ENCODE measurements at places on chromosomes 6 and 20.

- DNase-seq, result no peak
Measured at GRCh38 chr20:53579266-53579580, 14.4 kb downstream of the ZNF217 start.

DNA sequence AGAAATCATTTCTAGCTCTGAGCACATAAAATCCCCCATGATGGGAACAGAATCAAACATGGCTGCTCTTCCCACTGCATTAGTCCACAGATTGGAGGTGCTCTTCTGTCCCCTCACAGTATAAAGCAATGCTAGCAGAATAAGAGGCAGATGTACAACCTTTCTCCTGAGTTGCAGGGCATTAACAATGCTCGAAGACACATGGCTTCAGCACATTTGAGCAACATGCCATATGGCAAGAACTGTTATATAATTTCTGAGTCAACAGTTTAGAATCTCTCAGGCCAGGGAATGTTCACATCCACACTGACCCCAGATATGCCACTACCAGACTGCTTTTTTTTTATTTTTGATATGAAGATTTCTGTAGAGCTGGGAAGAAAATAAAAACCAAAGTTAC, 119.6 kb downstream of the KIF13A start:
- DNase-seq, result no peak

- DNase-seq, result no peak
Measured at GRCh38 chr6:169097381-169097959, 156.2 kb downstream of the THBS2 start.

DNA sequence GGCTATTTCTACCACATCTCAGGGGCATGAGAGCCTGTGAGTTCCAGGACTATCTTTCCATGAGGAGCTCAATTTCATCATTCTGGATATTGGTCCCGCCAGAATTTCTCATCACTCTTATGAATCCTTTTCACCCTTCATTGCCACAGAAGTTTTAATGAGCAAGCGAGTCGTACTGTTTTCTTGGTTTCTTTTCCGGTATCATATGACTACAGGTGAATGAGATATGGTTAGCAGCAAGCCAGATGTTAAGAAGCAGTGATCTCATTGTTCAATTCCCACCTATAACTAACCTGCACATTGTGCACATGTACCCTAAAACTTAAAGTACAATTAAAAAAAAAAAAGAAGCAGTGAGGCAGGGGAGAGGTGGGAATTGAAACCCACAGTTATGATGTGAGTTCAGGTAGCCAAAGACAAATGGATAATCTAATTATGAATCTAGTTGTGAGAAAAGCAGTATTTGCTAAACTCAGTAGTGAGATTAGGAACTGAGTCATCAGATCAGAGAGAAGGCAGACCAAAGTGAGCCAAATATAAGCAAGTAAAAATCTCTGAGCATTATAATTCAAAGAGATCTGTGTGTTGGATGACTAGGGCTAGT, 78.0 kb upstream of the ELOVL5 start:
- no peak for DNase-seq

DNA sequence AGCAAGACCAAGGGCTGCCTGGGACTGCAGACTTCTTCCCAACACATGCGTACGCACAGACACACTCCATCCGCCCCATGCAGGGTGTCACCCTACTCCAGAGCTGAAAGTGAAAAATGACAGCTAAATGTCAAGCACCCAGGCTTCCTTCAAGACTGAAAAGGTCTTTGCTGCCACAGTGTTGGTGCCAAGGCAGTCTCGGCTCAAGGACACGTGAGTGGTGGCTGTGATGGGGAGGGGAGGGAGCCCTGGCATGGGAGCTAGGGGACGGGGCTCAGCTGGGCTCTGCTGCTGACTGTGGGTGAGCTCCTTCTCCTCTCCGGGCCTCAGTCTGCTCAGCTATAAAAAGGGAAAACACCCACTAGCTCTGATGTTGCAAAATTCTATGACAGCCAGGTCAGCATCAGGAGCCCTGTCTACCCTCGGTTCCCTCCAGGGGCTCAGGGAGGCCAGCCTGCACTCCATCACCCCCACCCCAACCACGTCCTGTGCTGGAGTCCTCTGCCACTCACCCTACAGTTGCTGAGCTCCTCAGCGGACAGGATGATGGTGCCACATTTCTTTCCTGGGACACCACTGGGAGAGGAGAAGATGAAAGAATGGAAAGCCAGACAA, 47.6 kb downstream of the CPNE5 start:
- no peak for DNase-seq

GRCh38 chr6:154754152-154754551, 20.9 kb downstream of the SCAF8 start:
- DNase-seq, result no peak

DNA sequence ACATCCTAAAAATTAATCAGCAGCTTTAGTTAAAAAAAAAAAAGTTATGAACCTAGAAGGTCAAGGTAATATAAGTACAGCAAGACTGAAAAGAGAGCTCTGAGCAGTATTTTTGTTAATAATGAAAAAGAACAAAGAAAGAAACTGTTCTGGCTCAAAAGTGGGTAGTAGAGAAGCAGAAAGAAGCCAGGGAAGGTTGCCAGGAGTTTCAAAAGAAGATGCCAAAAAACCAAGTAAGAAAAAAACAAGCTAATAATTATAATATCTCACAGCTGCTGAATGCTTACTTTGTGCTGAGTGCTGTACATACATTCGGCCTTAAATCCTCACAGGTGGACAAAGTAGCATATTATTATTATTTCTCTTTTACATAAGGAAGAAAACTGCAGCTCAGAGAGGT, 31.9 kb downstream of the NRSN1 start:
- DNase-seq, result no peak

- DNase-seq, result no peak
Measured at GRCh38 chr6:25550631-25551030, 101.4 kb upstream of the SCGN start.
